Hematopoietic multipotent progenitor cell treated with erythropoietin and hydrocortisone succinate and interleukin-3 and kit ligand, for 17 days (in vitro differentiated cells): ENCODE measurements at places on chromosomes 7 and 10.

GRCh38 chr10:5595591-5595990 lies 70.8 kb downstream of the ASB13 start:
- no peak for DNase-seq

- no peak for DNase-seq
Observed at GRCh38 chr7:33965183-33965744, 59.9 kb downstream of the BMPER start.

DNA sequence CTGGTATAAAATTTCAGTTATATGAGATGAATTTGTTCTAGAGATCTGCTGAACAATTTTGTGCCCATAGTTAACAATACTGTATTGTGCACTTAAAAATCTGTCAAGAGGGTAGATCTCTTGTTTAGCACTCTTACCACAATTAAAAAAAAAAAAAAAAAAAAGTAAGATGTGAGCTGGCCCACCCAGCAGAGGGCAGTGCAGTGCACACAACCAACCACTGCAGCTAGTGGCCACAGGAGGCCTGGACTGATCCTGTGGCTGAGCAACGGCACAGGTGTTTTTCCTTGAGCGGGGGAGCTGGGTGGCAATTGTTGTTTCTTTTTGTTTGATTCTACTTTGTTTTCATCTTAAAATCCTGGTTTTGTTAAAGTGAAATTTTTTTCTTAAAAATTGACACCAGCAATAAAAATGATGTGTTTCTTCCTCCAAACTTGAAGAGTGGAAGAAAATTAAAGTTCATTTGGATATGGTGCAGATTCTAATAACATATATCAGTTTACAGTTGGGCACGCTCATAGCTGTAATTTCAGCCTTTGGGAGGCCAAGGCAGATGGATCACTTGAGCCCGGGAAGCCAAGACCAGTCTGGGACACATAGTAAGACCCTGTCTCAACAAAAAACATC lies 171.1 kb upstream of the TBX20 start:
- peak; percentile 23 for DNase-seq

DNA sequence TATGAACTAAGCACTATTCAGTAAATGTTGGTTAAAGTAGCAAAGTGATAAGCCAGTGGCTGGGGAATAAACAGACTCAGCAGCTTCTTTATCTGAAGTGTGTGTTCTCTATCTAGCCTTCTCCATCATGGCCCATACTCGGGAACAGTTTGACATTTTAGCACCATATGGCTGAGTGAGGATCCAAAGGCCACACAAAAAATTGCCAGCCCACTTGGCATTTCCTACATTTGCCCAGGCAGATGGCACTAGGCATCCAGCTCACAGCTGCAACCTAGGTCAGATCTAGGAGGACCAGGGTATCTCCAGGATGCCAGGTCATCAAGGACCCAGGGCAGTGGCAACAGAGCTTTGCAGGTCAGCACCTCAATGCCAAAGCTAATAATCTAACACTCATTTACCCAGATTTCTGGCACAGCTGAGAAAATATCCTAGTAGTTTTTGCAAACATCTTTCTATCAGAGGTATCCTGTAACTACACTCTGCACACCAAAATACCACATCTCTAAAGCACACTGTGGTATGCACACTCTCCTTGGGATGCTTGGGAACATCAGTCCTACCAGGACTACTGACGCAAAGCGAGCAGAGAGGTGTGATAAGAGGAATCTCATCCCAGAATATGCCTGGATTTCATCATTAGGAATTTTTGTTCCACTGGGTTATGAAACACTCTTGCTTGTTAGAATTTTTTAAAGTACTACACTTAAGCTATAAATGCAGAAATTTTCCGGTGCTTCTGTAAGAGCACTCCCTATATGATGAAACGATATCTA lies 61.7 kb downstream of the DOCK4 start:
- DNase-seq: no peak

DNA sequence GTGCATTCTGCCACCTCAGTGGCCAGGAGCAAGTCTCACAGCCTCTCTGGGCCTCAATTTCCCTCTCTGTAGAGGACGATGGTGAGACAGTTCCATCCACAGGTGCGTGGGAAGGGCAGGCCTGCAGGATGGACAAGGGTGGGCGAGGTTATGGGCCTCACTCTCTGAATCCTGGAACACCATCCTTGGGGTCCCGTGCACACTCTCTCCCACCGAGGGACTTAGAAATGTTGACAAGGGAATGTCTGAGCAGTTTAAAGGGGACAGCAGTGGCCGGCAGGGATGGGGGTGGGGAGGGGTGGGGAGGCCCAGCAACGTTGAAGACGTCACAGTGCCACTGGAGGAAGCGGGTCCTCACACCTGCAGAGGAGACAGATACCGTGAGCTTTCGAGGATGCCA lies 111.5 kb downstream of the FOXL3 start:
- DNase-seq: no peak

GRCh38 chr10:13820119-13820963 lies 233.6 kb downstream of the PRPF18 start:
- DNase-seq: no peak

DNA sequence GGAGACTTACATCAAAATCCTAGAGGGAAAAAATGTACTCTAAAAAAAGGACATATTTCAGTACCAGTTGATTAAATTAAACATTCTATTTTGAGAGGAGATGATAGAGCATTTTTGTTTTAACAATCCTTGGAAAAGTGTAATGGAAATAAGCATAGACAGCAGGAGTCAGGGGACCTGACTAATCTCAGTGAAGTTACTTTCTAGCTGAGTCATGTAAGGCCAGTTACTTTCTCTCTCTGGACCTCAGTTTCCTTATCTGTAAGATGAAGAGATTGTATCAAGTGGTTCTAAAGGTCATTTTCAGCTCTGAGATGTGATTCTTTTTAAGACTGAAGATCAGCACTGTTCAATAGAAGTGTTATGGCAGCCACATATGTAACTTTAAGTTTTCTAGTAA lies 44.1 kb downstream of the VTI1A start:
- DNase-seq: no peak

DNA sequence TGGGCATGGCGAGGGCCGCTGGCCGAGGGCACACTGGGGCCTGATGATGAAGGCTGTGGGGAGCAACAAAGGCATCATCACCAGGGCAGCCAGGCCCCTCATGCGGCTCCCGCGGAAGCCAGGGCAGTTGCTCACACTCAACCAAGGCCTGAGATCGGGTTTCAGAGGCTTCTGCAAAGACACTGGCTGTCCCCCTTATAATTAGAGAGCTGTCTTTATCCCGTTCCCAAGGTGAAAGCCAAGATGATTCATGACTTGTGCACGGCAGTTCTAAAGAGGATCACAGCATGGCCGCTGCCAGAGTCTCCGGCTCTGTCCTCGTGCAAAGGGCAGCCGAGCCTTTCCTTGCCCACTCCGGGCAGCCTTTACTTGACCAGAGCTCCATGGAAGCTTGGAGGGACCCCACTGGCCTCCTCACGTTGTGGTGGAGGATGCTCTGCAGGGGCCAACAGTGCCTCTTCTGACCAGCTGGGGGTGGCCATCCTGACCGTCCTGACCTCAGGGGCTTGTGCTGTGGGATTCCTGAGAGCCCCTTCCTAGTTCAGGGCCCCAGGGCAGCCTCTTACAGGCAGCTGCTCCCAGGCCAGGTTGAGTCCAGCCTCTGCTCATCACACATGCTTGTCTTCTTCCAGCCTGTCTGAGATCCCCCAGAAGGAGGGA lies 82.3 kb downstream of the PRKAG2 start:
- no peak for DNase-seq

DNA sequence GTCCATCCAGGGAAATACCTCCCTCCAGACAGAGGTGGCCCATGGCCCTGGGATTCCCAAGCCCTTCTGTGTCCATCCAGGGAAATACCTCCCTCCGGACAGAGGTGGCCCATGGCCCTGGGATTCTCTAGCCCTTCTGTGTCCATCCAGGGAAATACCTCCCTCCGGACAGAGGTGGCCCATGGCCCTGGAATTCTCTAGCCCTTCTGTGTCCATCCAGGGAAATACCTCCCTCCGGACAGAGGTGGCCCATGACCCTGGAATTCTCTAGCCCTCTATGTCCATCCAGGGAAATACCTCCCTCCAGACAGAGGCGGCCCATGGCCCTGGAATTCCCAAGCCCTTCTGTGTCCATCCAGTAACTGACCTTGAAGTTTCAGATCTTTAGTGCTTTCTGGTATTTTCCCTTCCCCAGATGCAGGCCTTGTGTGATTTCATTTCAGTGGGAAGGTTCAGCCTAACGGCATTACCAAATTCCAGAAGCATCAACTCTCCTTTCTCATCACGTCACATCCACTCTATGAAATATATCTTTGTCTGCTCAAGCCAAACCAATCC lies 28.8 kb upstream of the DIP2C start:
- DNase-seq: no peak

DNA sequence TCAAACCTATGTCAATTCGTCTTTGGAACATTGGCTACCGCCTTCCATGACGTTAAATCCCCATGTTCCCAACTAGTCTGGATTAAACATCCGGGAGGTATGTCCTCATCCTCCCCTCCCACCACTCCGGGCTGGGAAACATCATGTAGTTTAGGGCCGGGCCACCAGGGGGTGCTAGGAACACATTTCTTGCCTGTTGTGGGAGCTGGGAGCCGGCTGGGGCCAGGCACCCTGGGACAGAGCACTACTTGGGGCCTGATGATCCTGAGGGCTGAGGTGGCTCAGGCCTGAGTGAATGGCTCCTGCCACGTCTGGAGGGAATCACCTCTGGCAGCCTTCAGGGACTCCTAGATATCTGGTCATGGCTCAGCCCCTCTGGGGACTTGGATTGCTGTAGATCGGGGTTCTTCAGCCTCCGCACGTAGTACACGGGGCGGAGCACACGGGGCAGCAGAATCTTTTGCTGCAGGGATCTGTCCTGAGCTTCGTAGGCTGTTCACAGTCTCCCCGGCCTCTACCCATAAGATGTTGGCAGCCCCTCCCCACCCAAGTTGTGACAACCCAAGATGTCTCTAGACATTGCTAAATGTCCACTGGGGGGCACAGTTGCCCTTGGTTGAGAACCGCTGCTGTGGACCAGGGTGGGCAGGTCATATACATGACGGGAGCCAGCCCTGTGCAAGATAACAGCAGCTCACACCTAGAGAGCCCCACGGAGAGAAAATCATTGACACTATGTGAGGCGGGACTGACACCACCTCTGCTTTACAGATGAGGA lies 141.2 kb upstream of the ZNF716 start:
- DNase-seq: no peak

GRCh38 chr7:44581879-44582603 lies at the start of gene TMED4:
Gene TMED4, minus strand, starts transcription at chr7:44582231. Its CDS starts 25 bp downstream, at chr7:44582206.
- peak; percentile 100 for DNase-seq

GRCh38 chr7:117588352-117588794 lies 108.5 kb downstream of the CFTR start:
- no peak for DNase-seq

DNA sequence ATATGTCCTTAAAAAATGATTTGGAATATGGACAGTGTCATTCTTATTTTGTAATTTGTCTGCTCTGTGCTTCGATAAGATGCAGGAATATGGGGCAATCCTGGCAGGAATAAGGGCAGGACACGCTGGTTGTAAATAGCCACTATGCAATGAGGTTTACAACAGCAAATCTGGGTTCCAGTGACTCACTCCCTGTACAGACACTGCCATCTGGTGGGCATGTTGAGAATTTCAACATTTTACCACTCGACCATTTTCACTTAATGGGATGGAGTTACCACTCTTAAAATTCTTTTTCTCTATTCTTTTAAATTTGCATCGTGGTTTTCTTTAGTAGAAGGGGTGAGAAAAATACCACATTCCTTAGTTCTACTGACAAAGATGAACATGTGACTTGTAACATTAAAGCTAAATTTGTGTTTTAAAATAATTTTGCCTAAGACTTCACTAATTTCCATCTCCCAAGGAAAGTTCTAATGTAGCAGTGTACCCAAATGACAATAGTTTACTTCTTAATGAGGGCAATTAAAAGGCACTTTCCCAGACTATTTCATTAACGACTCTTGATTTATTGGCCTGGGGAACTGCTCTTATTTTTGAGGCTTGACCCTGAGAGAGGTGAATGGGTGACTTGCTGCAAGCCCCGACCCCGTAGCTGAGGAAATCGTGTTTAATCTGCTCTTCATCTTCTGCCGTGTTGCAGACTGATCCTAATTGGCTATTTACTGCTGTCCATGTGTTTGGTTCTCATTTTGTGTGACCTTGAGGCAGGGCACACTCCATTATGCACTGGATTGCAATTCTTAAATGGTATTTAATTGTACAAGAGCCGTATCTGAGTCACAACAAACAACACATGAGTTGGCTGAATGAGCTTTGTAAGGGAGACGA lies 173.6 kb upstream of the IMMP2L start:
- DNase-seq: peak; percentile 67

DNA sequence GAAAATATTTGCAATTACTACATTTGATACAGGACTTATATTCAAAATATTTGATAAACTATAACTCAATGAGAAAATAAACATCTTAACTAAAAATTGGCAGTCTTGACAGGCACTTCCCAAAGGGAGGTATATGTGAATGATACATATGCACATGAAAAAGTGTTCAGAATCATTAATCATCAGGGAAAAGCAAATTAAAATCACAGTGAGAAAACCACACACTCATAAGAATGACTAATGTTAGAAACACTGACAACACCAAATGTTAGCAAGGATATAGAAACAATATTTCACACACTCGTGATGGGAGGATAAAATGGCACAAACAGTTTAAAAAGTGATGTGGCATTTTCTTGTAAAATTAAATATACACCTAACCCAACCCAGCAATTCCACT lies 4.1 kb upstream of the VPS26A start:
- DNase-seq: no peak

DNA sequence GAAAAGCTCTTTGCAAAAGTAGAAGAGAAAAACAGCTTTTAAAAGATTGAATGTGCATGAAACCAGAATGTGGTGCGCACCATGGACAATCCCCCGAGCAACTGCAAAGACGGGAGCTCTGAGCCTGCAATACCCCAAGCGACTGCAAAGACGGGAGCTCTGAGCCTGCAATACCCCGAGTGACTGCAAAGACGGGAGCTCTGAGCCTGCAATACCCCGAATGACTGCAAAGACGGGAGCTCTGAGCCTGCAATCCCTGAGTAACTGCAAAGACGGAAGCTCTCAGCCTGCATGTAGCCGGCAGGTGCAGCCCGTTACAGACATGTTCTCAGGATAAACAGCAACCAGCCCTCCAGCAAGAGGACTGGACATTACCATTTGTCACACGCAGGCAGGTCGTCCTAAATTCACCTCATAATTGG lies 6.2 kb downstream of the ZNF775 start:
- DNase-seq: no peak

- DNase-seq: no peak
Observed at GRCh38 chr7:56121440-56121839, 5.2 kb upstream of the NUPR2 start.

DNA sequence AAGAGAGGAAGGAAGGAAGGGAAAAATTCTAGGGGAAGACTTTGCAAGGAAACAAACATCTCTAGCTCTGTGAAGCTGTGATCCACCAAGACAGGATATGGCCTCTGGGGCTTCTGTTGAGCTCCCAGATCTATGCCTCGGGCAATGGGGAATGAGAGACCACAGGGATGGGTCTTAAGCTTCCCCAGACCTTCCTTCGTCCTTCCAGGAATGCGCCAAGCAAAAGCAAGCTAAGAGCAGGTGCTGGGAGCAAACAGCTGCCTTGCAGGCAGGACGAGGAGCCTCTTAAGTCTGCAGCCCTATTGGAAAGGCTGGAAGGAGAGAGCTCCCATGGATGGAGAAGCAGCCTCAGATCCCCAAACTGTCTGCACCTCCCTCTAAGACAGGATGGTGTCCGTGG lies 21.9 kb upstream of the ELN start:
- no peak for DNase-seq

GRCh38 chr10:80476685-80477084 lies 22.6 kb downstream of the TSPAN14 start:
- DNase-seq: no peak
